ENCODE measurements at places on chromosomes 1 and 21.

- no peak for DNase-seq
Observed at GRCh38 chr21:31497914-31498313, 153.9 kb upstream of the TIAM1 start.

DNA sequence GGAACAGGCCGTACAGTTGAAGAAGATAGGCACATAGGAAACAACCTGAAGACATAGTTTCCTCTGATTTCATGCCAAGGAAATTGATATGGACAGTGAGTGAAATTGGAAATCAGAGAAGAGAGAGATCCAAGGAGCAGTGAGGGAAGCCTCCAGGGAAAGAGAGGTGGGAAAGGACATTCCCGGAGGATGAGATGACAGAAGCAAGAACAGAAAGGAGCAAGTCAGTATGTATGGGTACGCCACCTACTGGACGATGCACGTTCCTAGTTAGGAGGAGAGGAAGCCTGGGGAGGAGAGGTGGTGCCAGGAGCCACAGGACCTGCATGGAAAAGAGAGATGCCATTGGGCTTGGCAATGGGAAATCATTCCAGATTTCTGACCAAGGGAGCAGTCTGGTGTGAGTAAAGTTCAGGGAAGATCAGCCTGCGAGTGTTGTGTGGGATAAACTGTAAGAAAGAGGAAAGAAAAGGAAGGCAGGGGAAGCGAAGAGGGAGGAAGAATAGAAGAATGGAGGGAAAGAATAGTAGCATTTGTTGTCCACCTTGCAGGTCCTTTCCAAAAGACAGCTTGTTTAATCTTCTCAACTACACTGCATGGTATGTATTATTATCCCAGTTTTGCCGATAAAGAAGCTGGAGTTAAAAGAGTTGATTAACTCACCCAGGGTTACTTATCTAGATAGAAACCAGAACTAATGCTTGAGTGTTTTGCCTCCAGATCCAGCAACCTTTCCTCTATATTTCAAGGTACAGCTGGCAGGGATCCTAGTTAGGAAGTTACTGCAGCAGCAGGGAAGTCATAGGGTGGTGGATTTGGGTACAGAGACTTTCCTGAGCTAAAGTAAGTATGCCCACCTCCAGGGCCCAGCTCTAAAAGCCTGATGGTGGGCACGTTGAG, 27.4 kb downstream of the C1orf116 start:
- peak; percentile 57 for DNase-seq

GRCh38 chr1:186236921-186237320, 138.1 kb downstream of the TPR start:
- no peak for DNase-seq

DNA sequence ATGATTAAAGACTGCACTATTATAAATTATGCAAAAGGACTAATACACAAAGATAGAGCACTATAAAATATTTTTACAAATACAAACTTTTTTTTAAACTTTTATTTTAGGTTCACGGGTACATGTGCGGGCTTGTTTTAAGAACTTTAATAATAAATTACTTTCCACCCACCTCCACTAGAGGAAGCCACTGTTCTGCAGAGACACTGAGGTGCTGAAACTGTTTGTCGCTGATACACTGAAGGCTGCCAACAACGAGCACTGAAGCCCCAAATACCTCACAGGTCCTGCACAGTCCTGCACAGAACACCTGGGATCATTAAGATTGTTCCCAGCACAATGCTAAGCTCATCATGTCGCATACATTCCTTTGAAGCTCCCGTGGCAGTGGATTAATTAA, 19.9 kb downstream of the COA6 start:
- DNase-seq: no peak

- DNase-seq: no peak
Observed at GRCh38 chr1:75097654-75098053, 36.5 kb upstream of the LHX8 start.

- DNase-seq: peak; percentile 32
Observed at GRCh38 chr1:59146651-59147358, 150.1 kb upstream of the FGGY start.

DNA sequence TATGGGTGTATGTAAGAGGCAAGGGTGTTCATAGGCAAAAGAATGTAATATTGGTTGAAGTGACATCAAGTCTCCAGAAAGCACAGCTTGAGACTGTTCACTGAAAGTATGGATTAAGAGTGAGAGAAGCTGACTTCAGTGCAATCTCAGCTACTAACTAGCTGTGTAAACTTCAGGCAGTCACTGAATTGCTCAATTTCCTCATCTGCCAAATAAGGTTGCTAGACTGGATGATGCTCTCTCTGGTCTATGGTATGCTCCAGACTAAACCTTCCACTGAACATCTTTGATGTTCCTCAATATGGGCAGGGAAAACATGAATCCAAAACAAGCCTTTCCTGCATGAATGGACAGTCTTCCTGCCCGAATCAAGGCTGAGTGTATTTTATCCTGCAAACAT, 111.8 kb upstream of the USH2A start:
- DNase-seq: no peak

DNA sequence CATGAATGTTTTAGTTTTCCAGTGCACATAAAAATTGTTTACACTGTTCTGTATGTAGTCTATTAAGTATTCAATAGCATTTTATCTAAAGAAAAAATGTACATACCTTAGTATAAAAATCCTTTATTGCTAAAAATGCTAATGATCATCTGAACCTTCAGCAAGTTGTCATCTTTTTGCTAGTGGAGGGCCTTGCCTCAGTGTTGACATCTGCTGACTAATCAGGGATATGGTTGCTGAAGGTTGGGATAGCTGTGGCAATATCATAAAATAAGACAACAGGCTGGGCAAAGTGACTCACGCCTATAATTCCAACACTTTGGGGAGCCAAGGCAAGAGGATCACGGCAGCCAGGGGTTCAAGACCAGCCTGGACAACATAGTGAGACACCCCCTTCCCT, 9.0 kb downstream of the DYNLT5 start:
- DNase-seq: peak; percentile 81

DNA sequence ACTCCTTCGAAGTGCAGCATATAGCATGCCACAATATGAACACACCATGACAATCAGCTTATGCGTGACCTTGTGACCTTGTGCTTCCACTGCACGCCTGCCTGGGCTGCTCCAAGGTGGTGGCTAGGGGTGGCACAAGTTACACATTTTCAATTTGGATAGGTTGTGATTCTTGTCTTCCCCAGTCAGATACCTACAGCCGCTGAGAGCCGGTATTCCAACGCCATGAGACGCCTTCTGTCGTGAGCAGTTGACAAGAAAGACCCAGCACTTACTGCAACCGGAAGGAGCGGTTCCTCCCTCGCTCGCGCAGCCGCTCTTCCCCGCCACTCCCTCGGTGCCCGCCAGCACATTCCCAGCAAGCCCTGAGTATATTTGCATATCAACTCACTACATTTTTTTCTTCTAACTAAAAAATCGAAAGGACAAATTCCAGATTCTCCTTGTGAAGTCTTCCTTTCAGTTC, 359 bp upstream of the RNU11 start:
- peak; percentile 96 for DNase-seq

DNA sequence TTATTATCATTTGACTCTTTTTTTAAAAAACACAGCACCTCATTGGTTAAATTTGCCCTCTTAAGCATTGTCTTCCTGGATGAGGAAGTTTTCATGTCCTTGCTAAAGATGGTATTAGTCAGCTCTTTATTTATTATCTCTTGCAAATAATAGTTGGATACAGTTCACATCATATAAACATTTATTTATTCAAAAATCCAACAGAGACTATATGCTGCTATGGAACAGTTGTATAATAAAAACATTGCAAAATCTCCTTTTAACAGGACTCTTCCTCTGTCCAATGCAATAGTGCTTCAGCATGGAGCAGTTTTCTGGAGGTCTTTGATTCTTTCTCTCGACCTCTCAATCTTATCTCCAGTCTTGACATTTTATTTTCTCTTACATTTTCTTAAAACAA, 49.5 kb upstream of the VCAM1 start:
- DNase-seq: no peak

DNA sequence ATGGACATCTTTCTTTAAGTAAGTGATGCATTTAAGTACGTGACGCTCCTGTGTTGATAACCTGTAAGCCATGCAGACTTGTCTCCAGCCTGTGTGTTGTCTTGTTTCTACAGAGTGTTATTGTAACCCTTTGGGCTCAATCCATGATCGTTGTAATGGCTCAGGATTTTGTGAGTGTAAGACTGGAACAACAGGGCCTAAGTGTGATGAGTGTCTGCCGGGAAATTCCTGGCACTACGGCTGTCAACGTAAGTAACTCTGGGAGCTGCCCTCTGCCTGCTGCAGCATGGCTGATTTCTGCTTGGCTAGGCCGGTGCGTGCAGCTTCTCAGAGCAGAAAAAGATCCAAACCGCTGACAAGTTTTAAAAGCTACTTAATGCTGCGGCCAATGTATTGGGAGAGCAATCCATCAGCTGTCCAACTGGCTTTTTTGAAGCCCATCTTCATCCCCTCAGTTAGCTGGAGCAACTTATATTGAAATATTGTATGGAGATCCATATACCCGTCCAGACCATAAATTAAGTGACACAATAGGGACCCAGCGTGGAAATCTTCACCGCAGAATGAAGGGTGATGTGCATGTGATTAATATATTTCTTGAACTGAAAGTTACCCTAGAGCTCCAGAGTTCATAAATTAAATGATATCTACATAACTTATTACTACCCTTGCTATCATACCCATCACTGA, 295.9 kb downstream of the NTNG1 start:
- no peak for DNase-seq

DNA sequence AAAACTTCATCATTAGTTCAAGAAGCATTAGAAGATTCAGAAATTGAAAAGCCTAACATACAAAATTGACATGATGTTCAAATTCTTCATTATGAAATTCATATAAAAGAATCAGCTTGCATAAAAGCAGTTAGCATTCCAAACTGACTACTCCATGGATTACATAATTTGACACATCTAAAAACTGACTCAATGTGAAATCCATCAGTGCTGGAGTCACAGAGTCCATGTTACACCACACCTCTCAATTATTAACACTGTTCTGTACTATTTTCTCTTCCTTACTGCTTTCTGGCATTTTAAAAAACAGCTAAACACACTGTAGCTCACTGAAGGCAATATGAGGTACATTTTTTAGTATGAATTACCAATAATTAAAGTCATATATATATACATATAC, 28.0 kb downstream of the ARHGAP29 start:
- no peak for DNase-seq

DNA sequence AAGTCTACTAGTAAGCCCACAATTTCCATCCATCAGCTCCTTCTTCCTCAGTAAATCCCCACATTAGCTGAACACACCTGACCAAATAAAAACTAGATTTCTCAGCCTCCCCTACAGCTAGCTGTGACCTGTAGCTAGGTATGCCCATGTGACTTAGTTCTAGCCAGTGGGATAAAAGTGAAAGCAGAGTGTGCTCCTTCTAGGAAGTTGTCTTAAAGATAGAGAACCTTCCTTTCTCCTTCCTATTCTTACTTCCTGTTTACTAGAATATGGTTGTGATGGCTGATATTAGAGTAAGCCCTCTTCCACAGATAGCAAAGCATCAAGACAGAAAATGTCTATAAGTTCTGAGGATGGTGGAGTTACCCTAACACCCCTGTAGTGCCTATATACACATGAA, 67.0 kb downstream of the PIK3R3 start:
- peak; percentile 73 for DNase-seq

GRCh38 chr1:16094453-16095158, 21.2 kb upstream of the FAM131C start:
- no peak for DNase-seq

DNA sequence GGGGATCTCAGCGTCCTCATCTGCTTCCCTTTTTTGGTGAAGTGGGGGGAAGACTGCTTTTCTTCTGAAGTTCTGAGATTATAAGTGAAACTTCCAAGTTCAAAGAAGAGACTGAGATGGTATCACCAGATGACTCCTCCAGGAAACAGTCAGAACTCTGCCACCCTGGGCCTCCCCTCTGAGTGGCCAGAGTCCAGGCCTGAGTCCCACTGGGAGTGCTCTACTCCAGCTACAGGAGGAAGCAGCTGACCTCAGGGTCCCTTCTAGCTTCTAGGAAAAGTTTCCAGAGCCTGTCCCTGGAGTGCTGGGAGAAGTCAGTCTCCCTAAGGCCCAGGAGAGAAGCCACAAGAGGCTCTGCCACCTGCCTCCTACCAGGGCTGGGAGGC, 104.7 kb downstream of the CASZ1 start:
- DNase-seq: peak; percentile 3

DNA sequence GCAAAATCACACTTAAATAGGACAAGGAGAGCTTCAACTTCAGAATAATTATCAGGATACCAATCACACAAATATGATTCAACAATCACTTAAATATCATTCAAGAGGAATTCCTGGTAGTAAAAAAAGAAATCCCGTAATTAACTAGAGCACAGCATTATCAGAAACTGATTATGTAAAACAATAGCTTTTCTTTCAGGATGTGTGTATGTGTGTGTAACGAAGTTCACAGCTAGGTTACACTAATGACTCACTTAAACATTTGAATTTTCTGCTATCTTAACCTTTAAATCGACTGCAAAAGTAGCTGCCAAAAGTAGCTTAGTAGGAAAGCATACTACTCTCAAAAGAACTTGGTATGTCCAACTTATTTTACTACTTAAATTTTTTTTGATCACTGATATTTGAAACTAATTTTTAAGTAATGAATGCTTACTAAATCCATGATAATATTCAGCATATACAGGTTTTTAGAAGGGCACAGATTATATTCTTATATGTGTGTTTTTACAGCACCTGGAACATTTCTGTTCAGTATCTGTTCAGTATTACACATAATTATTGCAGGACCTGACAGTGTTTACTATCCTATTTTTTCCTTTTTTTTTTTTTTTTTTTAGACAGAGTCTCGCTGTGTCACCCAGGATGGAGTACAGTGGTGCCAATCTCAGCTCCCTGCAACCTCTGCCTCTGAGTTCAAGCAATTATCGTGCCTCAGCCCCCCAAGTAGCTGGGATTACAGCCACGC, 4.2 kb downstream of the RERE start:
- no peak for DNase-seq

Measured in inflammatory macrophage treated with lipopolysaccharide for 4 hours (primary cell).